RCC 7860 (cell line): ENCODE measurements at places on chromosomes 11 and 22.

- no peak for DNase-seq
These were observed 48.7 kb upstream of the TNRC6B start for GRCh38 chr22:40128989-40129388.

DNA sequence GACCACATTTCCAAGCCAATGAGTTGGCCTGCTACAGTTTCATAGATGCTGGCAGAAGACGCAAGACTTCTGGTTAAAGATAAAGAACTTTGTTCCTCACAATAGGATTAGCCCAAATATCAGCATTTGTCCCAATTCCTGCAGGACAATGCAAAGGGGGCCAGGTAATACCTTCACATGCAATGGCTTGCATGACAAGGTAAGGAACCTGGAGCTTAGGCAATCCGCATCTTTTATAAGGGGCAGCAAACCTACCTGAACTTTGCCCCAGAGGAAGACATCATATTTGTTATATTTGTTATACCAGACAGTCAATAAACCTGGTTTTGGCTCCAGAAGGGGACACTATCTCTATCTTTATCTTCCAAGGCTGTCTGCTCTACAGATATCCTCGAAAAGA lies 5.3 kb downstream of the P2RY6 start:
- DNase-seq = no peak

- no peak for DNase-seq
These were observed 827 bp upstream of the MUC2 start for GRCh38 chr11:1073851-1074243.

- DNase-seq = peak; percentile 6
These were observed 865 bp downstream of the RBM14 start for GRCh38 chr11:66617155-66617834.

DNA sequence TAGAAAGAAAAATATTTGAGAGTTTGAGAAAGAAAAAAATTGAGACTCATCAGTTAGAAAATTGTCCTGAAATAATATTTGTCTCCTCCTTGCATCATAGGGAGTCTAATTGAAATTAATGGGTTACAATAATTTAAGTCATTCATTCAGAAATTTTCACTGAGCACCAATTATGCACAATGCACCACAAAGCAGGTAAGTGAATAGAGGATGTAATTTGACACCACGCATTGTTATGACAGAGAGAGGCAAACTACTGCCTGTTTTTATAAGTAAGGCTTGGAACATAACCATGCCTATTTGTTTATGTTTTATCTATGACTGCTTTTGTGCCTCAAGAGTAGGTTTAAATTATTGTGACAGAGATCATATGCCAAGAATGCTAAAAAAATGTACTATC lies 537.9 kb upstream of the FAT3 start:
- no peak for DNase-seq

GRCh38 chr11:14370496-14370895 lies 11.5 kb upstream of the RRAS2 start:
- DNase-seq = no peak

DNA sequence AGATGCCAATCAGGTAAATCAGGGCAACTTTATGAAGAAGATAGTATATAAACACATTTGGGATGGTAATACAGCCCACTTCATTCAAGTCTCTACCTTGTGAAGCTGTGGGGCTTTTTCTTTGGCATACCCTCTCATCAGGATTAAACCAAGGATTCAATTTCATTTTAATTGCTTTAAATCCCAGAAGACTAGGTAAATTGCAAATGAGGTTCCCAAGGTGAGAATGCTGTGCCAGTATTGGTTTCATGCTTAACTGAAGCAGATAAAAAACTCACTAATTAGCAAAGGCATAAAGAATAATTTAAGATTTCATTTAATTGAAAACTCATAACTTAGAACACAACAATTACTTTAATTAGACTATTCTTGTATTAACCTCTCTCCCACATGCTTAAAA lies 1218.1 kb downstream of the FAM181B start:
- DNase-seq = no peak

GRCh38 chr22:50189849-50190181 lies 4.1 kb downstream of the TRABD start:
- no peak for DNase-seq

DNA sequence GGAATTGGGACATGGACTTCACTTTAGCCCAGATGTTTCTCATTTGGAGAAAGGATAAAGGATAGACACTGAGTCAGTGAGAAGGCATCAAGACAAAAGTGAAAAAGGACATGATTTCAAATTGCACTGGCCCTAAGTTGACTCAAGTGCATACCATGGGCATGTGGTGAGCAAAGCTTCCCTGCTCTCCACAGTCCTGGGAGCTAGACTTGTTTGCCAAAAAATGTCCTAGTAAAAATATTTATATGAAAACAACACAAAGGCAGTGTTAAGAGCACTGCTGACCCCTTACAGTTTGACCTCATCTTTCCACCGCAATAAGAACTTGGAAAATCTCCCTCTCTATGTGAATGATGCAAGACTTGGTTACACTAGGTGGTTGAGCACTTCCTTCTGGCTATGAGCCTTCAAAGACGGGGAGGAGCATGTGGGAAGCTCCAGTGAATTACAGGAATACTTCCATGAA lies 46.5 kb upstream of the FIBIN start:
- no peak for DNase-seq

- DNase-seq = no peak
These were observed 398.1 kb upstream of the API5 start for GRCh38 chr11:42913731-42914130.

DNA sequence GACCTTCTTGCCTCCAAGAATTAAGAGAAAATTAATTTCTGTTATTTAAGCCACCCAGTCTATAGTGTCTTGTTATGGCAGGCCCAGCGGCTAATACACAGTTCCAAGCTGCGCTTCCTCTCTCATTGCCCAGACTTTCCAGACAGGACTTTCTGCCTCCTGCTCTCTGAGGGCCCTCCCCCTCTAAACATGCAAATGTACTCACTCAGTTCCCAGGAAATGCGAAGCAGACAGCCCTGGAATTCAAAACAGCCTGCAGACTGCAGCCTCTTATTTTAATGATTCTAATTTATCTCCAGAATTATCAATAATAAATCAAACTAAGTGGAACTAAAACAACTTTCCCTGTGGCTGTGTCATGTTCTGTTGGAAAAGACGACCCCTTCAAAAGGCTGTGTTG lies 115.5 kb upstream of the ISX start:
- no peak for DNase-seq

- DNase-seq = peak; percentile 94
These were observed 902.4 kb upstream of the RAG2 start for GRCh38 chr11:37500425-37500824.

DNA sequence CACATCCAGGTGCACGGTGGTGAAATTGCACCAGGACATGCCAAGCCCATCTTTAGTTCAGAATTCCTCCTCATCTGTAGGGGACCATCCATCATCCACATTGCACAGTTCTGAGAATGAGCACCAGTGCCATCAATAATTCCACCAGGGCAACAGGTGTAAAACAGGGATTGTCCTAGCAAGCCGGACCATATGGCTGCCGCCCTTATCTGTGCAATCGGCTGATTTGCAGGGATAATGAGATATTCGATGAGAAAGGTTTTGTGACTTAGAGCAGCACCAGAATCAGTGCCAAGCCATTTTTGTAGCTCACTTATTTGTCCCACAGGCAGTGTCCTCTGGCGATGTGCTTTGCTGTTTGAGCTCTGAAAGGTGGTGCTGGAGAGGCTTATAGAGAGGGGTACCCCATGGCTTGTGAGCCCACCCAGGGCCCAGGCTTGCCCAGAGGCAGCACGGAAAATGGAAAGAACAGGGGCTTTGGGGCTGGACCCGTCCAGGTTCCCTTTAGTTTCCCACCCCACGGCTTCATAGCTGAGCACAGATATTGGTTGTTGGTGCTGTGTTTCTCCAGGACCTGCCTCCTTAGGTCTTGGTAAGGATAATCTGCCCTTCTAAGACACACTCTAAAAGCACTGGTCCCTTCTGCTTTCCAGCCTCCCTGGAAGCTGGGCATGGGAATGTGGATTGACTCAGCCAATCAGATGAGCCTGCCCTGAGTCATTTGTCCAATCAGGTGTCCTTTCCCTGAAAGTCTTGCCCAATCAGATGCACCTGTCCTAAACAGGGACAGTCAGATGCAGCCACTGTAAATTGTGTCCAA lies 84.0 kb upstream of the SHANK2 start:
- DNase-seq = no peak

DNA sequence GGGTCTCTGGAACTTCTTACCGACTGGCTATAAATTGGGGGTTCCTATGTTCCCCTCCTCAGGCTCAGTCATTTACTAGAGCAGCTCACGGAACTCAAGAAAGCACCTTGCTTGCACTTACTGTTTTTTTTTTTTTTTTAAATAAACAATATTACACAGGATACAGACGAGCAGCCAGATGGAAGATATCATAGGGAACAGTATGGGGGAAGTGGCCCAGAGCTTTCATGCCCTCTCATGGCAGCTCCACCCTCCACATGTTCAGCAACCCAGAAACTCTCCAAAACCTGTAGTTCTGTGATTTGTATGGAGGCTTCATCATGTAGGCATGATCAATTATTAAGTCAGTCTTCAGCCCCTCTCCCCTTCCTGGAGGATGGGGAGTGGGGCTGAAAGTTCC lies 7.5 kb downstream of the UVRAG start:
- DNase-seq = no peak
